Activated CD4-positive, alpha-beta T cell treated with anti-CD3 and anti-CD28 coated beads, Interleukin-2, amount 50 U/mL, for 16 hours (primary cell): ENCODE measurements at places on chromosomes 3 and 15.

DNA sequence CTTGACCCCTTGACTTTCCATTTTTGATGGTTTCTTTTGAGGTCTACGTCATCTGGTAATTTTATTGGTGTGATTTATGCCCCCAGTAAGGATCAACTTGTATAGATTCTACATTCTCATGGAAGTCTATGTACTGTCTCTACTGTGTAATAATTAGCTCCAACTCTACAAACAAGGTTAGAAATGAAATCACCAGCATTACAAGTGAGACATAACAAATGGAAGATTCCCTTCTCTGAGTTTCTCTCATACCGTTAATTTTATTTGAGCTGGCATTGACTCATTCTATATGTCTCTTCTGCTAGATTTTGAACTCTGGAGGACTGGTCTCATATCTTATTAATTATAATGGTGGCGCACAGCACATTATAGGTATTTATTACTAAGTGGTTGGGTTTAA lies 138.9 kb downstream of the LPP start:
- no peak for DNase-seq

- DNase-seq, result no peak
These were observed 30.7 kb downstream of the FMN1 start for GRCh38 chr15:33163816-33164215.

DNA sequence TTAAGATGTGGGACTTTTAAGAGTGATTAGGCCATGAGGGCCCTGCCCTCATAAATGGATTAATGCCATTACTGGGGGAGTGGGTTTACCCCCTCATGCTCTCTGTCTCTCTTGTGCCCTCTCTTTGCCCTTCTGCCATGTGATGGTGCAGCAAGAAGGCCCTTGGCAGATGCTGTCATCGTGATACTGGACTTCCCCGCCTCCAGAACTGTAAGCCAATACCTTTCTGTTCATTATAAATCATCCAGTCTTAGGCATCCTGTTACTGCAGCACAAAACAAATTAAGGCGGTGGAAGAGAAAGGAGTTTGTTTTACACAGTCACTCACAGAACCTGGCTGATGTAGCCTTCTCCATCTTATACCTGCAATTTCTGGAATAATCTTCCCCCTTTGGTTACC lies 360.3 kb upstream of the TBL1XR1 start:
- no peak for DNase-seq

DNA sequence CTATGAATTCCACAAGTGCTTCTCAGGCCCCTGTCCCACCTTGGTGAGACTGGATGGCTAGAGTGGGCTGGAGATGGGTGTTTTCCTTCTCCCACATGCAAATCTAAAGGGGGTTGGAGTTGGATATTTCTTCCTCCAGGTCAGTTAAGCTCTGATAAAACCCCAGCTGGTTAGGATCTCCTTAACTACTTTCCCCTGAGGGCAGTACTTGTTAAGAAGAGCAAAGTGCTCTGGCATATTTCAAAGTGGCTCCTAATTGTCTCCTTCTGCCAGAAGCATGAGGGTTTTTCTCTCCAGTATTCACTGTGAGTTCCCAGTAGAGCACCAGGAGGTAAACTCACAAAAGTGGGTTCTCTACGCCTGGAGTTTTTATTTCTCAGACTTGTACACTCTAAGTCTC lies 31.4 kb downstream of the COL6A6 start:
- no peak for DNase-seq

- DNase-seq, result no peak
These were observed 8.2 kb downstream of the SNX33 start for GRCh38 chr15:75655931-75656330.
